ENCODE measurements at places on chromosomes 2 and 18.

GRCh38 chr18:24270358-24270936 is 127.2 kb downstream of the OSBPL1A start:
- DNase-seq: no peak

GRCh38 chr2:167333245-167333644 is 445.0 kb downstream of the XIRP2 start:
- no peak for DNase-seq

- no peak for DNase-seq
These were observed 145.3 kb upstream of the NFATC1 start for GRCh38 chr18:79250301-79250981.

- no peak for DNase-seq
These were observed 354.8 kb upstream of the CNTNAP5 start for GRCh38 chr2:123670286-123670685.

DNA sequence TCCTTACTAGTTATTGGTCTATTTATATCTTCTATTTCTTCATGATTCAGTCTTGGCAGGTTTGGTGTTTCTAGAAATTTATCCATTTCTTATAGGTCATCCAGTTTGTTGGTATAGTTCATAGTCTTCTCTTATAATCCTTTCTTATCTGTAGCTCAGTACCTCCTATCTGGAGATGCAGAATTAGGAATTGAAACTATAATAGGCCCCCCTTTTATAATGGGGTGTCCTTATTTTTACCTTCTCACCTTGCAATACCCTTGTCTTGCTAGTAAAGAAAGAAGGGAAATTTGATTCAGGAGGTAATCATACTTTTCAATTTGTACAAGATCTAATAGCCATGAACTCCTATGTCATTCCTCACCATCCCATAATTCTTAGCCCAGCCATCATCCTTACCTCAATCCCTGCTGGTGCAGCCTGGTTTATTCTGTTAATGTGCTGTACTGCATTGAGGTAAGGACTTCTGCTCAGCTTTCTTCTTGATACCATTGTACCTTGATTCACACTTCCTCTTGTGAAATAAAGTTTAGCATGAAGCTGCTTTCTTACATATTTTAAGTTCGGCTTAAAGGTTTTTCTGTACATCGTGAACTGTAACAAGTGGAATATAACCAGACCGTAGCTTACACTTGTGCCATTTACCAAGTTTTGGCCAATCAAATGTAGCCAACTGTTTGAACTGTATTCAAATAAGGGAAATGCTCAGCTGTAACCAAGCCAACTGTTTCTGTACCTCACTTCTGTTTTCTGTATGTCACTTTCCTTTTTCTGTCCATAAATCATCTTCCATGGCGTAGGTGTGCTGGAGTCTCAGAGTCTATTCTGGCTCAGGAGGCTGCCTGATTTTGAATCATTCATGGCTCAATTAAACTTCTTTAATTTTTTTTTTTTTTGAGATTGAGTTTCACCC is 40.1 kb upstream of the PTH2R start:
- no peak for DNase-seq

- DNase-seq: no peak
These were observed 33.0 kb downstream of the CMPK2 start for GRCh38 chr2:6832596-6833299.

- no peak for DNase-seq
These were observed 97.3 kb downstream of the MMADHC start for GRCh38 chr2:149490296-149490695.

- DNase-seq: no peak
These were observed 621 bp upstream of the KCNS3 start for GRCh38 chr2:17877811-17878280.

- no peak for DNase-seq
These were observed 233.2 kb upstream of the SMAD7 start for GRCh38 chr18:49183921-49184320.

DNA sequence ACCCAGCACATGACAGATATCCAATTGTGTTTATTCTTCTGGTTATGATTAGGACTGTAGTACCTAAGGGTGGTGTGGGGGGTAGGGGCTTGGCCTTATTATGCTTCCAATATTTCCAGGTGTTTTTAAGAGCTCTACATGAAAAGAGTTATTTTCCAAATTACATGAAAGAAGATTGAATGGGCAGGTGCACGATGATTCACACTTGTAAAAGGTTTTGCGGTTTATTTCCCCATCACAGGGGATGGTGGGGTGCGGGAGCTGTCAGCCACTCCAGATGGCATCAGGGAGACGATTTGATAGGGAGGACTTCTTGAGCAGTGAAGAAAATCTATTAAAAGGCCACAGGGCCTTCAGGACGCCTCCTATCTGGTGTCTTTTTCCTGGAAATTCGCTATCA is 15.1 kb upstream of the CCBE1 start:
- DNase-seq: no peak

GRCh38 chr2:231292472-231293134 is 94.2 kb downstream of the ARMC9 start:
- no peak for DNase-seq

DNA sequence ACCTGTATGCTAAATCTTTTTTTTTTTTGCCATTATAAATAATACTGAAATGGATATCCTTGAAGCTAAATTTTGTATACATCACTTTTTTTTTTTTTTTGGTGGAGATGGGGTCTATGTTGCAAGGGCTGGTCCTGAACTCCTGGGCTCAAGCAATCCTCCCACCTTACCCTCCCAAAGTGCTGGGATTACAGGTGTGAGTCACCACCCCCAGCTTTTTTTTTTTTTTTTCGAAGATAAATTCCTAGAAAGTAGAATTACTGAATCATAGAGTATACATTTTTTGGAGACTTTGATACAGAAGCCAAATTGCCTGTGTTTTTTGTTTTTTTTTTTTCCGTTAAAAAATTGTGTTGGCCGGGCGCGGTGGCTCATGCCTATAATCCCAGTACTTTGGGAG is 51.0 kb upstream of the MCFD2 start:
- no peak for DNase-seq

DNA sequence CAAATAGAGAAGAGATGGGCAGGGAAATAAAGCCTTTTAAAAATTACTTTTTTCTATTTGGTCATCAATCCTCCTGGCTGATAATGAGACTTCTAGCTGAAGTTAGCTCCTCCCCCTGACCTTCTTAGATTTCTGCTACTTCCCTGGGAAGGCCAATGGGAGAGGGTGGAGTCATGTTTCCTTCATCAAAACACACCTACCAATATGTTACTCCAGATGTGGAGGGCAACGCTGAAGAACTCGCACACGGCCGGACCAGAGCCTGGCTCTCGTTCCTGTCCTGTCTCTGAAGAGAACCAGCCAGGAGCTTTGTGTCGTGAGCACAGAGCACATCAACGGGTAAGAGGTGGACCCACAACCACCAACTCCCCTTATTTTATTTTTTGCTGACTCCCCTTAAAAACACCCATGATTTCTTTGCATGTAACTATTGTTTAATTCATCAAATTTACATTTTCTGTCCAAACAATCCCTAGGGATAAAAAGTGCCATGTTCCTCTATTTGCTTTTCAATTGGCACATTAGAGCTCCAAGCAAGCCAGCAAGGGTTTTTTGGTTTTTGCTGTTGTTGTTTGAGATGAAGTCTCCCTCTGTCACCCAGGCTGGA is 94.9 kb downstream of the ADD2 start:
- DNase-seq: no peak

- no peak for DNase-seq
These were observed 18.6 kb upstream of the KCNG2 start for GRCh38 chr18:79779021-79779699.

DNA sequence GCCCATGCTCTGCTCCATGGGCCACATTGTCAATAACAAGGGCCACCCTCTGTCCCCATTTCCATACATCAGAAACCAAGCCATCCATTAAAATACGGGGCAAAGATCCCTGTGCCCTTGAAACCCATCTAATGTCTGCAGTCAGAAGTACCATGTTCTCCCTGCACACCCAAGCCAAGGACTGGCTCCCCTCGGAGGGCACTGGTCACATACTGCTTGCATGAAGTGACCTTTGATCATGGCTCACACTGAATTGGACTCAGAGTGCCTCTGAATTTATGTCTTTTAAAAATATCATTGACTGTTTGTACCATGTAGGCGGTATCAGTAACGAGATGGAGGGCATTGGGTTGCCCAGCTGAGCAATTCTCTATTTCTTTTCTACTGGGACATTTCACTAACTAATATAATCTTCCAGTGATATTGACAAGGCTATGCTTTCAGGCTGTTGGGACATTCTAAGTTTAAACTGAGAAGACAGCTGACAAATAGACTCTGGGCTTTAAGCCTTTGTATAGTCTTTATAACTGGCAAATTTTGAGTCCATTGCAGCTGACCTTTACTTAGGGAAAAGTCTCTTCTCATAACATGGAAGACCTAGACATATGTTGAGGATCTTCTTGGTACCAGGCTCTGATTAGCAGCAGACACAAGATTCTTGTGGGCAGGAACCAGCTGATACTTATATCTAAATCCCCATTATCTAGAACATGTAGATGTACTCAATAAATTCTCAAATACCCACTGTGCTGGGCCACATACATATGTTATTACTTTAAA is 214.3 kb downstream of the MYCN start:
- DNase-seq: no peak

- no peak for DNase-seq
These were observed 24.0 kb downstream of the CMPK2 start for GRCh38 chr2:6841537-6842287.

DNA sequence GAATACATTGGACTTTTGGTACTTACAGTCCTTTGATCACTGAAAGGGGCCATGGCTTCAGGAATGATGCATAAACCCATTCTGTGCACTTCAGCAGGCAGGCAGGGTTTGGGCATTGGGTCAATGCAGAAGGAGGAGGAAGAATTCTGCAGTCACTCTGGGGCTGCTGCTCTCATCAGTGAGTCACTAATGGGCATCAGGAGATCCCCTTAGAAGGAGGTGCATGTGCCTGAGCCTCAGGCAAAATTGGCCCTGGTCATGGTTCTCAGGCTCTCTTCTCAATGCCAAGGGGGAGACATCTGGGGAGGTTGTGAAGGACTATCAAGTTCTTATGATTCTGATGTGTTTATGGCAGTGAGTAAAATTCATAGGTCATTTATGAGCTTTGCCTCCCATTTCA is 52.0 kb upstream of the TNP1 start:
- no peak for DNase-seq

DNA sequence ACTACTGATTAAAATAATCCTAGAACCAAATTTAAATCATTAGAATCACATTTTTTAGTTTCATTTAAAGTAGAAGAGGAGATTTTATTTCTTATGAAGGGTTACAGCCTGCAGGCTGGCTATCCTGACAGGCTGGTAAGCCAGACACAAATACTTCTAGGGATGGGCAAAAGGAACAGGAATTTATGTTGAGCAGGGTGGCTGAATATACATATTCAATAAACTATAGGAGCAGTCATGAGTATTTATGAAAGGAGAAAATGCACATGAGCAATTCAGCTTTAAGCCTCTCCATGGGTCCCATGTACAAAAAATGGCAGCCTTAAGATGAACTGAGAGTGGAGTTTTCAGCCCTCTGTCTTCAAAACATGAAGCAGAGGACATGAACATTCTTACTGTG is 182.4 kb downstream of the CTNNA2 start:
- no peak for DNase-seq

- no peak for DNase-seq
These were observed 83.1 kb downstream of the CTAGE1 start for GRCh38 chr18:22334567-22334966.

DNA sequence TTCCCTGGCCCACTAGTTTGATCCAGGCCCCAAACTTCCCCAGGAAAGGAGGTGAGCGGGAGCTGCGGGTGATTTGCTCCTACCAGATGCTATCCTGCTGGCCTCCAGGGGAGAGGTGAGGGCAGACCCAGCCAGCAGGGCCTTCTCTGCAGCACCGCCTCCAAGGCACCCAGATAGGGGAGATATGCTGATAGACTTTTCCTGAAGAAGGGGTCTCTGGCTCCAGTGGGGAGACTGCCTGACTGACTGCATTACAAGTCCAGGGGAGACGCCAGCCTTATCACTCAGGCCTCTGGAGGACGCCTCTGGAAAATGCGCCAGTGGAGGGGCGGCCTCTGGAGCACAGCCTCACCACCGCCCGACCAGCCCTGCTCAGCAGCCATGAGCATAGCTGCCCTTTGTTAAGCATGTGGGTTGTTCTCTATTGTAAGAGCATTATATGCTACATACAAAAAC is 60.6 kb upstream of the SMAD7 start:
- no peak for DNase-seq

DNA sequence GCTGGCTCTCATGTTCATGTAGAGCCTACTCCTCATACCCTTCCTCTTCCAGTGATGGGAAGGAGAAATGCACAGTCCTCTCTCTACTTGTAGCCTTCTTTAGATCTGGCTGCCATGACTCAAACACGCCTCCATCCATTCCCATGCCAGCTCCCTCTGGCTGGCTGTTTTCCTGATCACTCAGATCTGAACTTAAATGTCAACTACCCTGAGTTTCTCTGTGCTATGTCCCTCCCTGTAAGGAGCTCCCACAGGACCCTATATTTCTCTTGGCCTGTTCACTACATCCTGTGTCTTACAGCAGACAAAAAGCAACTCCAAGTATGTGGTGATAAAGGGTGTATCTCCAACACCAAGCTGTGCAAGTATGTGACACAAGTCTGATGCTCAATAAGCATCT is 152.4 kb downstream of the TCF4 start:
- DNase-seq: no peak

DNA sequence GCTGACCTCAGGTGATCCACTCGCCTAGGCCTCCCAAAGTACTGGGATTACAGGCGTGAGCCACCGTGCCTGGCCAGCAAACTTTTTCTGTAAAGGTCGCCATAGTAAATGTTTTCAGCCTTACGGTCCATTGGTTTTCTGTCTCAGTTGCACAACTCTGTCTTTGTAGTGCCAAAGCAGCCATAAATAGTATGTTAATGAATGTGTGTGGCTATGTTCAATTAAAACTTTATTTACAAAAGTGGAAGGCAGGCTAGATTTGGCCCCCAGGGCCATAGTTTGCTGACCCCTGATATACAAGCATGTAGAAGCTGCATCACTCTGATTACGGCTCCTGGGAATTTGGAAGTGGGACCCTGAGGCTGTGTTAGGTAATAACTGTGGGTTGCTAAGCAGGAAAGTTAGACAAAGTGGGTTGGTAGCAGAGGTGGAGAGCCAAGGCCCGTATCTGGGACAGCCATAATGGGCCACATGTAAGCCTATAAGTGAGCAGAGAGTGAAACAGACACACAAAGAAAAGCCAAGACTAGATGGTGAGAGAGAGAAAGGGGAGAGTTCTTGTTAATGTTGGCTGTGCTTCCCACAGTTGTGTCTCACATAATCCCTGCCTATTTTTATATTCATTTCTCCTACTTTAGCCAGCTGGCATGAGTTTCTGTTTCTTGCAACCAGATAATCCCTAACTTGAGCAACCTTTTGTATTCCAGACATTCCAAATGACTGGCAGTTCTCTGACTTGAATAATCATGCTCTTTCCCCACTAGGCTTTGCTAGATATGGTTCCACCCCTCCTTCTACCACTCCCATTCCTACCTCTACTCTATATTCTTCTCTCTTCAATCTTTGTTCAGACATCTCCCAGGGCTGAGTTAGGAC is 223.3 kb upstream of the STON1 start:
- no peak for DNase-seq

GRCh38 chr2:57180042-57180567 is 866.5 kb upstream of the VRK2 start:
- no peak for DNase-seq

GRCh38 chr18:48023334-48024008 is 93.0 kb upstream of the SMAD2 start:
- DNase-seq: no peak

- DNase-seq: no peak
These were observed 9.8 kb upstream of the RAB17 start for GRCh38 chr2:237600205-237600846.
